ENCODE measurements at places on chromosomes 1 and 21.

DNA sequence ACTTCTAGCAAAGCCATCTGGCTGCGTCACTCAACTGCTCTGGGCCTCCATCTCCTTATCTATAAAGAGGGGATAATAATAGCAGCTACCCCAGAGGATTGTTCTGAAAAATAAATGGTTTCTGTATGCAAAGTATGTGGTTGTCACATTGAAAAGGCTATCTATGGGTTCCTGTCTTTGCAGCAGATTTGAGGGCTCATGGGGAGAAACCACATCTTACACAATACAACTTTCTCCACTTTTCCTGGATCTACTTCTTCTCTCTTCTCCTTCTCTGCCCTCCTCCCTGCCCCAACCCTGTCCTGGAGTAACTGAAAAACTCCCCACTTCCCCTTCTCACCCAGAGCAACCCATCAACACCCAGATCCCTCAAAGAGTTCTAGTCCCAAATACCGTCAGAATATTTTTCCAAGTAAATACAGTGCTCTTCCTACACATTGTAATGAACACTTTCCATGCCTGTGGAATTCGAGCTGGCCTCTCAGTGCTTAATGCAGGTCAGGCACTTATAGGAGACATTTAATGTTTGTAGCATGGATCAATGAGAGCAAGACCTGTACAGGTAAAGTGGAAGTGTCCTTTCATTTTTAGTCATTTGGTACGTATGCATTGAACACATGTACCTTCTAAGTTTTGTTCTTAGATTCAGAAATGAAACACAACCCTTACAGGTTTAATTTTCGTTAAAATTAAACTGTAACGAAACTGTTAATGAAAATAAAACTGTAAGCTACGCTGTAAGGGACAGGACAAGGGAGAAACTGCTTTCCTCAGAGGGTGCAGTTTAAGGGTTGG is 131.9 kb downstream of the AK5 start:
- DNase-seq = no peak

DNA sequence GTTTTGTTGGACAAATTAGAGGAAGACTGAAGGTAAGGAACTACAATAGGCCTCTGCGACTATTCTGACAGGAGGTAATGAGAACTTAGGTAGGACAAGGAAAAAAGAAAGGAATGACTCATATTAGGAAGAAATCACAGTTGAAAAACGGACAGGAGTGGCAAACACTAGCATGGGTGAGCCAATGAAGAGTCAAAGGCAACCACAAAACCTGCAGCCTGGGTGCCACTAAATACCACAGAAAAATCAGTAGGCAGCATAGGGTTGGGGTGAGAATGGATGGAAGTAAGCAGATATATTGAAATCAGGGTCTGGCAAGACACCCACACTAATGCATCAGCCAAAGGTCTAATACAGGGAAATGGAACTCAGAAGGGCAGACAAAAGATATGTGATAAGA is 10.0 kb downstream of the RBM34 start:
- no peak for DNase-seq

GRCh38 chr21:33259428-33259827 is 6.7 kb upstream of the IL10RB start:
- DNase-seq = no peak

GRCh38 chr1:166977951-166978350 is 2.6 kb upstream of the ILDR2 start:
- no peak for DNase-seq

- DNase-seq = no peak
Observed at GRCh38 chr1:231093156-231093922, 53.3 kb upstream of the FAM89A start.

GRCh38 chr1:212024469-212025149 is 10.7 kb downstream of the INTS7 start:
- no peak for DNase-seq

DNA sequence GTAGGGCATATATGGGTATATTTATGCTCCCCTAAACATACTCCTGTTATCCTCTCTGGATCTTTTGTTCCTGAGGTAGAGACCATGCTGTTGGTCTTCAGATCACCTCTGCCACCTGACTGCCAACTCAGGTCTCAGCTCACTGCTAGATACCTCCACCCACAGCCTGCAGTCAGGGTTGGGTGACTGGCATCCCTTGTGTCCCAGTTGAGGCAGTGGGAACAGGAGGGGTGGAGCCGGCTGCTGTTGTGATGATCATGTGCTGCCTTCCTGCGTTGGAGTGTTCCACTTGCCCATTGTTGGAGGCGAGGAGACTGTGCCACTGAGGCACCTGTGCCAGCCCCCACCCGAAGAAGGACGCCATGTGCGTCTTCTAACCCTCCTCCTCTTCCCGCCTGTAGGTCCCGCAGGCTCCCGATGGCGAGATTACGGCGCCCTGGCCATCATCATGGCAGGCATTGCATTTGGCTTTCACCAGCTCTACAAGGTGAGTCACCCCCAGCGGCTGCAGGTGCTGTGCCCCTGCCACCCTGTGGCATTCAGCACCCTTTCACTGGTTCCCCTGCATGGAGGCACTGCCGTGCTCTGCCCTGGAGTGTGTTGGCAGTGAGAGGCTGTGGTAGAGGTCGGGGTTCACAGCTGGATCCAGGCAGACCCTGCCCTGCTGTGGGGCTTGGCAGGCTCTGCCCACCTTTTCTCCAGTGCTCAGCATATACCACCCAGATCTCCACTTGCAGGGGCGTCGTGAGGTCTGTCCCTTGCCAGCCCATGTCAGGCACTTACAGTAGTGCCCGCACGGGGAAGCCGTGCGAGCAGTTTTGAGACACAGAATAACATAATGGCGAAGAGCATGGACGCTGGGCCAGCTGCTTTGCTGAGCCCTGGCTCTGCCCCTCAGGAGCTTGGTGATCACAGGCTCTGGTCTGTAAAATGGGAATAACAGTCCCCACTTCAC is 143.5 kb downstream of the PEX14 start:
- no peak for DNase-seq

GRCh38 chr1:24594328-24594598 is 38.4 kb downstream of the NCMAP start:
- no peak for DNase-seq

DNA sequence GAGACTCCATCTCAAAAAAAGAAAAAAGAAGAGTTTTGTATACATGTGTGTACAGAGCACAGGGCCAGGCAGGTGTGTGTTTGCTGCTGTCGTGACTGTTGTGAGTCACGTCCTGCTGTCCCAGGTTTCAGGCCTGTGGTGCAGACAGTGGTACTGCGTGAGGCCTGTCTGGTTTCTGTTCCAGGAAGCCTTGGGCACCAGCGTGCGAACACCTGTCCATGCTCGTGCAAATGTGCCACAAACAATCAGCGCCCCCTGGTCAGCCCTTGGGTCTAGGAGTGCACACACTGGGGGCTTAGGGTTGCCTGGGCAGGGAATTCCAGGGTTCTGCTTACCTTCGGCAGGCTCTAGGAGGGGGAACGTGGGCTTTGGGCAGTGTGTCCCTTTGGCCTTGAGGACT is 16.9 kb downstream of the GPR157 start:
- peak; percentile 42 for DNase-seq

DNA sequence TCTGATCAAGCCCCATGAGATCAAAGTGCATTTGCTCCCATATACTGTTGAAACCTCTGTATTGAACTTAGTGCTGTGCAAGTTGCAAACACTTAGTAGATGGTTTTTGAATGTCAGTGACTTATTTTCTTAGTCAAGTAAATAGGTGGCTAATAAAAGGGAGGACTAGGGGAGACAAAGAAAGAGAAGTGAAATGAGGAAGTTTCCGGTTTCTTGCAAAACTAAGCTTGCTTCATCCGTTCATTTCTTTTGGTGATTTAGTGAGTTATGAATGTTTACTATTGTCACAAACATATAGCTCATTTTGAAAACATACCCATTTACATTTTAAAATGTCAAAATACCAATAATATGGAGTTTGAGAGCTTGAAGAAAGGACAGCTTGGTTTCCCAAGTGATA is 23.0 kb downstream of the ADAMTS5 start:
- DNase-seq = no peak

DNA sequence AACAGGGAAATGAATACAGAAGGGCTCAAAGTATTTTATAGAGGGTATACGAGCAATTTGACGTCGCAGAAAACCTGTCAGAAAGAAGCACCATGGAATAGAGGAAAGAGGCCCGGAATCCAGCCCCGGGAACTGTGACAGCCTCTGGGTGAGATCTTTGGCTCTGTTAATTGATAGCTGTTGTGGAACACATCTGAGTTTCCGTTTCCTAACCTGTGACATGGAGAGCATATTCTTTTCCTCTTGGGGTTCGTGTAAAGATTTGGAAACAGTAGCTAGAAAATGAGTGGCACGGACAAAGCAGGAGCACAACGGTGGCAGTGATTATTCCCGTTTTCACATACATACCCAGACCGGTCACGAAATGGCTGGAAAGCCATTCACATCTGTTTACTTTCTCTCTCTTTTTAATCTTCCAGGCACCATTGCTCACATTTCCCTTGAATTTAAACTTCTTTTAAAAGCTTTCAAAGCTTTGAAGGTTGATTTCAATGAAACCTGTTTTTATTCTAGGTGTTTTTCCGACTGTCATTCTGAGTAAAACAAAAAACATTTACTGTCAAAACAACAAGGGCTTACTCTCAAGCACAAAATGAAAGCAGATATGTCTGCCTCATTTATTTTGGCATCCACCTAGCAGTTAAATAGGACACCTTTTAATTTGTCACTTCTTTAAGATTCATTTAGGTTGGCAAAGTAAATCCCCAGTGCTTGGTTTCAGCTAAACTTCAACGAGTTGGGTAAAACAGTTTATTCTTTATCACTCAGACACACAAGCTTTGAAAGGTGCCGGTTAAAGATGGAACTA is 26.7 kb upstream of the C8B start:
- DNase-seq = no peak

DNA sequence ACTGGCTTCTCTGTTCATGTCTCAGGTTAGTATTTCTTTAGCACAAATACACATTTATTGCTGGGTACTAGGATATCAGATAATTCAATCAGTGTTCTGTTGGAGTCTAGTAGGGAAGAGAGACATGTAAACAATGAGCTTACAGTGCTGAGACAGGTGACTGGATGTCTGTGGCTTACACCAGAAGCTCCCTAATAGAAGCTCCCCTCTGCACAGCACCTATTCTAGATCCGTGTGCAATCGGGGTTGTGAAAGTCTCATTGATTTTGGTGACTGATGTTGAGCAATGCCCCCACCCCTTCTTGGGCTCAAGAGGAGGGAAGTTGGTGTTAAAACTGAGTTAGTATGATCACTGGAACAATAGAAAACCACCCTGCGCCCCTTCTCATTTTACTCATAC is 279.2 kb downstream of the RPS6KC1 start:
- no peak for DNase-seq

GRCh38 chr1:71804140-71804539 is 478.2 kb downstream of the NEGR1 start:
- DNase-seq = no peak

DNA sequence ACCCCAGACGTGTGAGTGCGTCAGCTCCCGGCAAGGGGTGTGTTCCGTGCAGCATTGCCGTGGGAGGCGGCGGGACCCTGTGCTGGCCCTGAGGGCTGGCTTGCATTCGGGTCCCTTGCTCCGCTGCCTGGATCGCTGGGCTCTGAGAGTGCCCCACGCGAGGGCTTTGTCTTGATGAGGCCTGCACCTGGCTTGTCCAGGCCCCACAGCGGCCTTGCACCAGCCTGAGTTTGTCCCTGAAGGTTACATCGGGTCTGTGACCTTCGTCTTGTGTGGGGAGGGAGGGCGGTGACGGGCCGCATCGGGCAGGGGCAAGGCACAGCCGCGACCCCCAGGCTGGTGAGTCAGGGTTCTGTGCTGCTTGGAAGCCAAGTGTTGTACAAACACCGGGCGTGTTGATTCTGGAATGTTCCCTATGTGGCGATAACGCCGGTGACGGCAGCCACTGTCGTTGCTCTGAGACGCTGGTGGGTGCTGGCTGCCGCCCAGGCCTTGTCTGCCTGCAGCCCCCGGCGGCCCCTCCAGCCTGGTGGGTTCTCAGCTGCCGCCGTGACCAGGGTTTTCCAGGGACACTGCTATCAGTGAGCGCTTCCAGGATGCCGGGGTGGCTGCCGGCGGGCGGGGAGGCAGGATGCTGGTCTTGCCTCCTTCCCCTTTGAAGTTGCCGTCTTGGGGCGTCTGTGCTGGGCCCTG is 42.9 kb downstream of the SLX9 start:
- DNase-seq = no peak

- DNase-seq = no peak
Observed at GRCh38 chr1:41482001-41482765, 2.3 kb downstream of the EDN2 start.

GRCh38 chr1:180225403-180225802 is 4.7 kb upstream of the LHX4 start:
- no peak for DNase-seq

- DNase-seq = no peak
Observed at GRCh38 chr1:26496861-26497260, 24.6 kb downstream of the HMGN2 start.

- DNase-seq = no peak
Observed at GRCh38 chr21:21373969-21374368, 375.8 kb downstream of the NCAM2 start.

DNA sequence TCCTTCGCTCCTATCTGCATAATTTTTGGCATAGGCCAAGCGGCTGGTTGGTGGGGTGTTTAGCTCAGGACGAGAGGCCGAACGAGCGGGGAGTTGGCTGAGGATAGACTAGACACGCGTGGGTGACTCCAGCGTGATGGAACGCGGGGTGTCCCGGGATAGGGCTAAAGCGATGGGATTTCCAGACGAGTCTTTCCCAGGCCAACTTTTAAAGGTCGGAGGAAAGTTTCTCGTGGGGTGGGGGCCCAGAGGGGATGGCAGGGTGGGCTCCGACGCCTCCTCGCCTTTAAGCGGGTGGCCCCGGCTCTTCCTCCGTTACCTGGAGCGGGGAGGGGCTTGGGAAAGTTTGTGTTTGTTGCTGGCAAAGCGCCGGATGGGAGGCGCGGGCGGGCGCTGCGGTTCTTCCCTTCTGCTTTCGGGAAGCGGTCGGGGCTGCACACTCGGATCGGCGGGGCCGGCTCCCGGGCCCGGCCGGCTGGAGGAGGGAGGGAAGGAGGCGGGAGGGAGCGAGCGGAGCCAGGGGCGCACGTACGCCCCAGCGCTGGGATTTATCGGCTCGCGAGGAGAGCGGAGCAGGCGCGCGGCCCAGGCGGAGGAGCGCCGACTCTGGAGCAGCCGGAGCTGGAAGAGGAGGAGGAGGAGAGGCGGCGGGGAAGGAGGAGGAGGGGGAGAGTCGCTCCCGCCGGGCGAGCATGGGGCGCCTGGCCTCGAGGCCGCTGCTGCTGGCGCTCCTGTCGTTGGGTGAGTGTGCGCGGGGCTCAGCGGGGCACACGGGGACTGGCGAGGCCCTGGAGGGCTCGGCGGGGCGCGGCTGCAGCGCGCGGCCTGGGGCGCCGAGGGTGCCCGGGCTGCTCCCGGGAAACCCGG is at the start of gene PTGFRN:
Gene PTGFRN, plus strand, starts transcription at position 405 of the 867 bp plus-strand sequence. Its CDS starts 288 bp downstream, at position 693.
- peak; percentile 46 for DNase-seq

- no peak for DNase-seq
Observed at GRCh38 chr1:230099465-230099864, 32.4 kb downstream of the GALNT2 start.

DNA sequence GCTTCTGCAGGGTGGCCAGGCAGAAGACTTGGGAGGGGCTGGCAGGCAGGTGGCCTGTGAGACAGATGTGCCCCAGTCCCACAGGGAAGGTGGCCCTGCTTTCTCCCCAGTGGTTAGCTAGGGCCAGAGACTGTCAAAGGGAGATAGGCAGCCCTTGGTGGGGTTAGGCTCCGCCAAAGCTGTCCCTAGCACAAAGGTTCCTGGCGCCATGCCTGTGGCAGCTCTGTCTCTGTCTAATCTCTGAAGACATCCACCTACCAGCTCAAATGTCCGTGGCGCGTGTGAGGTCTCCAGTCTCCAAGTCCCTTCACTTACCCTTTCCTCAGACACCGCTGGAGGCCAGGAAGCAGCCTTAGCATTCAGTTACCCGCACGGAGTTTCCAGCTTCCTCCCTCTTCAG is 17.7 kb downstream of the TCP10L start:
- DNase-seq = no peak

- DNase-seq = peak; percentile 72
Observed at GRCh38 chr1:222654849-222655248, 37.0 kb downstream of the MIA3 start.

Measured in activated CD4-positive, alpha-beta T cell treated with anti-CD3 and anti-CD28 coated beads for 48 hours (primary cell).